D341Med (cell line): ENCODE measurements at places on chromosomes 6 and 20.

DNA sequence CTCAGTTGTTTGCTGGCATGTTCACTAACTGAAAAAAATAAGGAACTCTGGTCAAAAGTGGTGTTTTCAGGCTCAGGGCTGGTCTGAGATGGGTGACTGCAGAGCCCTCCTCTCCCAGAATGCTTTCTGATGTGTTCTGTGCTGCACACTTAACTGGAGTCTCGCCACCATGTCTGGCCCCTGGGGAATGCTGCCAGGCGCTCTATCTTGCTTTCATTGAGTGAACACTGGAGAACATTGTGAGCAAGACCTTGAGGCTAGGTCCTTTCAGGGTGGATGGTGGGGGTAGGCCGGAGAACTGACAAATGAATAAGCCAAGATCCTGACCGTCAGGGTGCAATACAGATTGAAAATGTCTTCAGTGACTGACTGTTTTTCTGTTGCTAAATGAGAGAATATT is 19.5 kb downstream of the PANK2 start:
- DNase-seq = no peak

DNA sequence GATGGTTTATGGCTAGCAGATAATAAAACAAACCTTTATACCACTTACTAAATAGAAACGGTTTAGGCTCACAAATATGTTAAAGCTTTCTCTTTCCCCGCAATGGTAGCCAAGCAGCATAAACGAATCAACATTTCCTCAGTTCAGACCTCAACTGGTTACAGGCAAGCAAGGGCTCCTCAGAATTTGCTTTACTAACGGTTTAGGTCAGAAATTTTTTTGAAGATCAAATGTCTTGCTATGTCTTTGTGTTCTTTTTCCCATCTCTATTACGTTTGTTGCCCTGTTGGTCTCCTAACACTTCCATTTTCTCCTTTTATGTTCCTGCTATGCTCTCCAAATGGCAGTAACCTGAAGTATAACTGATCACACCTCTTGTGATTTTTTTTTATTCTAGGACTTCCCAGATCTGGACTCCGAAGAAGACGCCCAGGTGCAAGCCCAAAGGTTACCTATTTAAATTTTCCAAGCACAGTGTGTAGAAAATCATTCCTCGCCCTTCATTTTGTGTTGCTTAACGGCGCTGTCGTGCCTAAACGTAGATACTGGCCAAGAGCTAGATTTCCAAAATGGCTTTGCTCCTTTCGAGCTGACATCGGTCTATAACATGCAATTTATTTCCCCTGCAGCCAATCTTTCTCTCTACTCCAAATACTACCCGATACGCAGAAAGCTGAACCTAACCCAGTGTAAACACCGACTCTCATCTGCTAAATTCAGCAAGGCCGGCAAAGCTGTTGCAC is 717 bp upstream of the ASF1A start:
- DNase-seq = peak; percentile 30

DNA sequence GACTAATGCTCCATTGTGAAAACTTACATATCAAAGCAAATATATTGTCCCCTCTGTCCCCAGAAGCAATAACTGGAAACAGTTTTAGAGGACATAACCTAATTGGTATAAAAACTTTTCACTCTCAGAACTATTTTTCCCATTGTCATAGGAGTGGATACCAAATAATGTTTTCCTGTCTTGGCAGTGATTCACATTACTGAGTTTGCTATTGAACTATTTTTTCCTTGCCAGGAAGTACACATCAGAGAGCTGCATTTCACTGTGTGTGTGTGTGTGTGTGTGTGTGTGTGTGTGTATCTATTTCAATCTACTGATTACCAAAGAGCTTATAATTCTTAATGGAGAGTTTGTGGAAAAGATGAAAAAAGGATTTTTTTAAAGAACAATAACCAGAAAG is 45.4 kb downstream of the AKAP12 start:
- DNase-seq = no peak

DNA sequence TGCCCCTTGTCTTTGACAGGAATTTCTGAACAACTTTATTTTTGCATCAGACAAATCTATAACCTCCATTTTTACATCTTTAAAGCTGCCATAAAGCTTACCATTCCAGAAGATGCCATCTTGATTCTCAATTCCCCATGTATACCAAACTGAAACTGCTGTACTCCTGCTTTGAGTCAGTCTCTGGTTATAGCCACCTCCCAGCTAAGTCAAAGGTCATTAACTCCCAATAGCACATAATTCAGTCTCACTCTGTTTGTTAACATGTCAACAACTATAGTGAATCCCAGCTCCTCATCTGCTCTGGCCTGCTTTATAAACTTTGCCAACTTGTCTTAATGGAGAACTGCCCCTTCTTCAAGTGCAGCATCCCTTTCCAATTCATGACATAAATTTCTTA is 343.6 kb downstream of the FRK start:
- DNase-seq = no peak

DNA sequence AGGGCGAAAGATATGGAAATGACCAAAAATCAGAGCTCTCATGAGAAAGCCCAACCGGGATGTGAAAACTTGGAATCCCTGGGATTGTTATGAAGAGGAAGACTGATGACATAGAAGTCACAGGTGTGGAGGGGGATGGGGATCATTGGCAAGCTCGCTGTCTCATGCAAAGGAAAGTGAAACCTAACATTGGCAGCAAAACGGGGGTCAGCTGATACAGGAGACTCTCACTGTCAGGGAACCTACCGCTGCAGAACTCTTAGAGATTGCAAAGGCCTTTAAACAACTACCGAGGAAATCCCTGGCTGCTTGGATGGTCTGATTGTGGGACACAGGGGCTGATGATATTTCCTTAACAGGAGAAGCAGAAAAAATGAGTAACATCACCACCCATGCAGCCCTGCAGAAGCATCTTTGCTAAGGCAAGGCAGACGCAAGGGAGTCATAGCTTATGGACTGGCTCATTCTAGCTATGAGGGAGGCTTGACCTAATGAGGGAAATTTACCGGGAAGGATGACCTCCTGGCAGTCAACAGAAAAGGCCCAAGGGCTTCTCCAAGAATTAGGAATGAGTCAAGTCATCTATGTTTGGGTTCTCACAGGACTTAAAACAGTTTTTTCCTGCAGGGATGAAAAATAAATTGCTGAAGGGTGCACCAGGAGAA is 7.0 kb downstream of the MUC21 start:
- DNase-seq = no peak

DNA sequence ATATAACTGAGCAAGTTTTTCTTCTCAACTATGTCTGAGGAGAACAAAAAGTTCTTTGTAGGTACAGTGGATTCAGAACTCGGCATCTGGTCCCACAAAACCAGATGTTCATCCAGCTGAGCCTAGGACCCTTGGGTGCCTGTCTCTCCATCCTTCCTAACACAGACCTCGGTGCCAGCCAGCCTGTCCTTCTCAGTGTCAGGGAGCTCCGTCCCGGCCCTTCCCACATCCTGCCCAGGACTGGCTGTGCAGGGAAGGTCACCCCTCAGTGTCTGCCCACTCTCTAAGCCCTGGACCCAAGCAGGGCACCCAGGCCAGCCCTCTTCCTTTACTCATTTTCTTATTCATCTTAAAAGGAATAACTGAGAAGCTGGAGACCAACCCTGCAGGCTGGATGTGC is 32.0 kb upstream of the AGPAT4 start:
- DNase-seq = no peak

DNA sequence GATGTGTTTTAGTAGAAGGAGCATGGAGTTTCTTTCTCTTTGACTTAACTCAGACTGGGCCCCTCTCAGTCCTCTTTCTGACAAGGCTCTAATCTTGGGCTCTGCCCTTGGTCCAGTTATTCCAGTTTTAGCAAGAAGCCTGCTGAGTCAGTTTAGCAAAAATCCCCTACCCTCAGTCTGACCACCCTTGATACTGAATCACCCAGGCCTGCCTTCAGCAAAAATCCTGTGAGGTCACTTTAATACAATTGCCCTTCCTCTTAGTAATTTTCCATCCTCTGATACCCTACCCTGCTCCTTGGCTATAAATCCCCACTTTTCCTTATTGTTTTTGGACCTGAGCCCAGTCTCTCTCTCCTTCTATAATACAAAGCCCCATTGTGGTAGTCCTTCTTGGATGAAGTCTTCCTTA is 326.7 kb upstream of the NOX3 start:
- DNase-seq = no peak

DNA sequence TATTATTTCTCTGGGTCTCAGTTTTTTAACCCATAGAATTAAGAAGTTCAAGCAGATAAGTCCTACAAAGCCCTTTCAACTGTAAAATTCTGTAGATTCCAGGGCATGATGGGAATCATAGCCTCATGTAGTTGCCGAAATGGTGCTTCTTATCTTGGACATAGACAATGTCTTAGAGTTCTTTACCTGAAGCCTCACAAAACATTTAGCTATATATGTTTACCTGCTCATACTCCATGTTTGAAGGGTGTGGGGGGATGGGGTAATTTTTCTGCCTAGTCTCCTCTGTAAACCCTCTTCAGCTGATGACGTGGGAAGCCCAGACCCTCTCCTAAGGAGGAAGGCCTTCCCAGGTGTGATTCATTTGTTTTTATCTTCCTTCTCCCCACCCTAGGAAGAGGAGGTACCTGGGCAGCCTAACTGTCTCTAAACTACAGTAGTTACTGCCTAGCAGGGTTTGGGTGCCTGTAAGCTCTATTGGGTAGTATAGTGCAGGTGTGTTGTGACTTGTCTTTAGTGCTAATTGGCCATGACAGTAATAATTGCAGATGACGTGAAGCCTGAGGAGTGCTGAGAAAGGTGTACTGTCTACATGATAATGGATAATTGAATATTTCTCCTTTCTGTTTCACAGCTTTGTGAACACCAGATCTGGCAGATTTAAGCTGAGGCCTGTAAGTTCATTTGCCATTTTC is 230.8 kb downstream of the TFAP2B start:
- no peak for DNase-seq

DNA sequence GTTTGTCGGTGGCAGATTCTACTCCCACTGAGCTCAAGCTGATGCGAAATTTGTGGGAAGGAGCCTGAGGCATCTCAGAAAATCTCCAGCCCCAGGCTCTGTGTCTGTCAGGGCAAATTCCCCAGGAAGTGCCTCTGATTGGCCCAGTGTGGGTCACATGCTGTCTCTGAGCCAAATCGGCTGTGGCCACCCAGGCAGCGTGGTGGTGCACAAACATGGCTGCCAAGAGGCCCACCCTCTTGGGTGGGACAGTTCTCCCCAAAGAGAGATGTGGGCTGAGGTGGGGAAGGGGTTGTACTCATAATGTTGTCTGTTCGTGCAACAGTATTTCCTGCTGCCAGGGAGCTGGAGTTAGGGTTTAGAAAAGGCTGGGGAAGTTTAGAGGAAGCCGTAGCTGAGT is 130.6 kb downstream of the BMP7 start:
- no peak for DNase-seq

DNA sequence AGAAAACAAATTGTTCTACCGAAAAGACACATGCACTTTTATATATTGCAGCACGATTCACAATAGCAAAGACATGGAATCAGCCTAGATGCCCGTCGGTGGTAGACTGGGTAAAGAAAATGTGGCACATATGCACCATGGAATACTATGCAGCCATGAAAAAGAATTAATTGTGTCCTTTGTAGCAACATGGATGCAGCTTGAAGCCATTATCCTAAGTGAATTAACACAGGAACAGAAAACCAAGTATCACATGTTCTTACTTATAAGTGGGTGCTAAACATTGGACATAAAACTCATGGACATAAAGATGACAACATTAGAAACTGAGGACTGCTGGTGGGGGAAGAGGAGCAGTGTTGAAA is 32.4 kb downstream of the RALGAPB start:
- no peak for DNase-seq

GRCh38 chr6:80144753-80145315 is 38.4 kb downstream of the BCKDHB start:
- no peak for DNase-seq

- DNase-seq = no peak
Observed at GRCh38 chr6:143792402-143793279, 50.5 kb upstream of the LTV1 start.

DNA sequence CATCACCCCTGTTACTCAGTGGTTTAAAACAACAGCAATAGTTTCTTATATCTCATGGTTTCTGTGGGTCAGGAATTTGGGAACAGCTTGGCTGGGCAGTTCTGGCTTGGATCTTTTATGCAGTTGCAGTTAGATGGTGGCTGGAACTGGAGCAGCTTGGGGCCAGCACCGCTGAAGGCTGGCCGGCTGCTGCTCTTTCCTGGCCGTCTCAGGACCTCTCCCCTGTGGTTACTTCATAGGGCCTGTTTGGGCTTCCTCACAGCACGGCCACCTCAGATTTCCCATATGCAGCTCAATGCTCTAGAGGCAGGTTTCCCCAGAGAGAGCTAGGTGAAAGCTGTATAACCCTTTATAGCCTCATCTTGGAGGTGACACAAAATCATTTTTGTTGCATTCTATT is 15.6 kb downstream of the PKIG start:
- no peak for DNase-seq

GRCh38 chr20:34426026-34426425 is 63.0 kb downstream of the ITCH start:
- no peak for DNase-seq

DNA sequence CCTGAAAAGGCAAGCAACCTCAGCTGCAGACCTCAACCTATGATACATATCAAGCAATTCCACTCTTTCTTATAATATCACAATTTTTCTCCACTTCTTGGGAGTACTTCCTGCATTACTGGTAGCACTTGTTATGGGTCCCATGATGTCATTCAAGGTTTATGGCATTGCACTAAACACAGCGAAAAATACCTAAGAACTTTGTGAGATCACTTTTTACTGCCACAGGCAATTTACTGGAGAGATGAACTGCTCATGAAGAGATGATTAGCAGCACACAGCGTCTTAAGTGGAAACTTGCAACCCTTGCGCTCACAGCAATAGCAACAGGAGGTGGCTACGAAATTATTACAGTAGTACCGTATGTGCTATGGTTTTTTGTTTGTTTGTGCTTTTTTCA is 19.3 kb upstream of the RIMS4 start:
- DNase-seq = no peak

- DNase-seq = peak; percentile 88
Observed at GRCh38 chr20:50625986-50626677, 65.2 kb downstream of the RIPOR3 start.

DNA sequence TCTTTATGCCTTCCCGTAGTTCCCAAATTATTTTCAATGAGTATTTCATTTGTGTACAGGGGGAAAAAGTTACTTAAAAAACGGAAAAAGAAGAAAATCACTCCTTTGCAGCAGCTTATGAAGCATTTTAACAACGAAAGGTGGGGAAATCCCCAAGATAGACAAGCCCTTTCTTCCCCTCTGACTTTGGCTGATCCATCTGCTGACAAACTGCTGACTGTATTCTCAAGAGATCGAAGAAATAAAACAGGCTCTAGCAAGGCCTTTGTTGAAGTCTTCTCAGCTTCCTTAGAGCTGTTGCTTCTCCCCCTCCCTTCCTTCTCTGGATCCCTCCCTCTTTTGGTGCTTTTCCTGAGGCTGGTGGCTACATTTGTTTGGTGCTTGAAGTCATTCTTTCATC is 325.2 kb downstream of the NRN1 start:
- no peak for DNase-seq

DNA sequence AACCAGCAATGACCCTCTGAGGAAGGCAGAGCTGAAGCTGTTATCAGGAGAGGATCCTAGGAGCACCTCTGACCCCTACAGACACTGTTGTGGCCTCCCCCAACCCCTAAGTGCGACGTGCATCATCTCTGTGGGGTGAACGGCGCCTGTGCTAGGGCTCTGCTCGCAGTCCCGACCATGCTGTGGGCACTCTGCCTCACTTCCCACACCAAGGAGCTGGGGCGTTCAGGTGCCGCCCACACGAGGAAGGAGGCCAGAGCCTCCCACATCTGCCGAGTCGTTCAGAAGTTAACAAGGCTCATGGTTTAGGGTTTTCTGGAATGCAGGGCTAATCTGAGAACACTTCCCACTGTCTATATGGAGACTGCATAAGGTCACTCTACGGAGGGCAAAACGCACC is 62.1 kb downstream of the GINS1 start:
- DNase-seq = peak; percentile 21
